ENCODE measurements at places on chromosomes 6 and 20.

DNA sequence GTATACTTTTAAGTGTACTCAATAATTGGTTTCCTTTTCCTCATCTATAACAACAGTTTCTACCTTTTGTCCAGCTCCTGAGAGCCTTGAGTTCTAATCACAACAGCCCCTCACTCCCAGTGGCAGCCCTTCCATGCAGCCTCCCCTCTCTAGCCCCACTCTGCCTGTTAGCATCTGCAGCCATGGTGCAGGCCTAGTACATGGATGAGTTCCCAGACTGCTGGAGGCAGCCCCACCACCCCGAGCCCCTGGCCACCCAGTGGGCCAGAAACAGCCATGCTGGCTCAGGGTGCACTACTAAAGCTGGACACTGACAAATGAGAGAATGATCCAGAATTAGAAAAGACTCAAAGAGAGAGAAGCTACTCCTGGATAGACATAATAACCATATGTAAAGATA lies 9.7 kb upstream of the LPIN3 start:
- DNase-seq, result no peak

- DNase-seq, result no peak
These were observed 217.9 kb upstream of the FOXA2 start for GRCh38 chr20:22802296-22802695.

DNA sequence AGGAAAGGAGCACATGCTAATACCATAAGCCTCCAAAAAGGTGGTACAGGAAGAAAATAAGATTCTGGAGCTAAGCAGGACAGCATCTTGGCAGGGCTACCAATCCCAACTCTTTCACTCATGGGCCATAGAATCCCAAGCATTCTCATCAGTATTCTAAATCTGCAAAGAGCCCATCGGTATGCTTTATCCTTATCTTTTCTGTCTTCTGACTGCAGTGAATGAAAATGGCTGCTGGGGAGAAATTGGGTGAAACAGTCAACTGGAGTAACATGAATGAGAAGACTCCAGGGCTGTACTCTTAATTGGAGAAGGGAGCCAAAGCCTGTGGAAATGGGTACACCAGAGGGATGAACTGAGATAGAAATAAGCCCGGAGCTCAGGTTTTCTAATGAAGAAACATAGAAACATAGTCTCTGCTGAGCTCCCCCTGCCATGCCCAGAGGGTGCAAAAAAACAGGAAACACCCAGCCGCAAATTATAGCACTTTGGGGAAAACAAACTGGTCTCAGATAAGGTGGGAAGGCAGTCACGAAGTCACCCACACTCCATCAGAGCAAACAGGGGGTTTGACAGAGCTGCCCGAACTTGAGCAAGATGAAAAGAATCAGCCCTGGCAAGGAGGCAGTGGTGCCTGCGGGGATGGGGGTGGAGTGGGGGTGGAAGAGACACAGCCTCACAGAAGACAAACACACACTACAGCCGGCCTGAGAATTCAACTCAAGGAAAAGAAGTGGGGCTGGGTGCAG lies 35.4 kb upstream of the E2F3 start:
- no peak for DNase-seq

DNA sequence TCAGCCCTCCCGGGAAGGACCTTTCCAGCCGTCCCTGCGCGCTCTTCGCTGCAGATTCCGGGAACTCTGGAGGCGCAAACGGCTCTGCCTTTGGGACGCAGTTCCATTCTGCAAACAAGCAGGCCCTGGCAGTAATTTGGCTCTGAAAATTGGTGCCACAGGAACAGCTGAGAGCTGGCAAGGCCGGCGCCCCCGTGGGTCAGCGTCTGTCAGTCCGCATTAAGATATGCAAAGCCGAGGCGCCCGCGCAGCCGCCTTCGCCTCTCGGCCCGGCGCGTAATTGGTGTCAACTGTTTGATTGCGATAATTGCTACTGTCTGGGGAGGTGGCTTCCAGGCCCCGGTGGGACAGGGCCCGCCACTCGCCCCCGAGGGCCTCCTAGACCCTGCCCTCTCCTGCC lies 73.6 kb downstream of the NCR2 start:
- DNase-seq, result no peak

- DNase-seq, result peak; percentile 21
These were observed 31.5 kb upstream of the PAQR8 start for GRCh38 chr6:52330470-52330869.

DNA sequence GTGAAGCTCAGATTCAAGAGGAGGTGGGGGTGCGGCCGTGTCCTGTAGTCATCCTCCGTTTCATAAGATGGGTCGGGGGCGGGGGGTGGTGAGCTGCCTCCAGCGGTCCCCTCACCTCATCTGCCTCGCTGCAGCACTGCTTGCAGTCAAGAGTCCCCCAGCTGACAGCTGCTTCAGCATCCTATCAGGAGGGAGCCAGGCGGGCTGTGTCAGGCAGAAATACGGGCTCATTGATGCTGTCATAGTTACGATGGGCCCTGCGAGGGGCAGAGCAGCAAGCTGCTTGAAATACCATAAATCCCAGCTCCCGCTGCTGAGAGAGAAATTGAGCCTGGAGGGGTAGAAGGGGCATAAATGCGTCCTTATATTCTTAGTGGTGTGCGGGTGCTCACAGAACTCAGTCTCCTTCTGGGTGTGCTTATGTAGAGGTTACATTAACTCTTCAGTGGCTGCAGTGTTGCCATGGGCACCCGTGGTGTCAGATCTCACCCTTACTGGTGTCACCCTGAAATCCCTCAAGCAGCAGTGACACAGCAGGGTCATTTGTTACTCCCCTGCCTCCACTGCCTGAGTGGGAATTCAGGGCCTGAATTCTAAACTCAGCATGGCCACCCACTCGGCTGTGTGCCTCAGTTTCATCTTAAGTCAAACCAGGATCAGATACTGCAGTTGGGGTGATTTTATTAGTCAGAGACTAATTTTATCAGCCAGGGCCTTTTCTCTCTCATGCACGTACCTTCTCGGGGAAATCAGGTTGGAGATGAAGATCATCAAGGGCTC lies 21.8 kb downstream of the CCDC167 start:
- no peak for DNase-seq

GRCh38 chr6:17100806-17101205 lies 1.0 kb upstream of the STMND1 start:
- no peak for DNase-seq

- DNase-seq, result no peak
These were observed 2.5 kb downstream of the DIDO1 start for GRCh38 chr20:62923669-62924441.

GRCh38 chr6:144659202-144660182 lies 374.4 kb downstream of the UTRN start:
- DNase-seq, result no peak

GRCh38 chr20:3898639-3899038 lies 9.5 kb downstream of the PANK2 start:
- no peak for DNase-seq

All from SW480 (cell line).